MG63 (cell line): ENCODE measurements at places on chromosomes 1 and 21.

DNA sequence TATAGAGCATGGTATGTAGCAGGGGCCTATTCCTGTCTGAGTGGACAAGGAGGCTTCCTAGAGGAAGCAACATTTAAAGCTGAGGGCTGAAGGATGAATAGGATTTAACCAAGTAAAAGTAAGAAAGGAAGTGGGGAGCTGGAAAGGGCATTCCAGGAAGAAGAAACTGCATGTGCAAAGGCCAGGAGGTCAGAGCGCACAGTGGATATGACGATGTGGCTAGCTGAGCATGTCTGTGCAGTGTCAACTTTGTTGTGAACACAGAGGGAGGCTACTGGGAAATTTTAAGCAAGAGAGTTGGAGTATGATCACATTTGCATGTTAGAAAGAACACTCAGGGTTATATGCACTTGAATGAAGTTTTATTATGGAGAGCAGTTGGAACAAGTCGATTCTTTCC lies 28.6 kb upstream of the JUN start:
- DNase-seq: no peak

DNA sequence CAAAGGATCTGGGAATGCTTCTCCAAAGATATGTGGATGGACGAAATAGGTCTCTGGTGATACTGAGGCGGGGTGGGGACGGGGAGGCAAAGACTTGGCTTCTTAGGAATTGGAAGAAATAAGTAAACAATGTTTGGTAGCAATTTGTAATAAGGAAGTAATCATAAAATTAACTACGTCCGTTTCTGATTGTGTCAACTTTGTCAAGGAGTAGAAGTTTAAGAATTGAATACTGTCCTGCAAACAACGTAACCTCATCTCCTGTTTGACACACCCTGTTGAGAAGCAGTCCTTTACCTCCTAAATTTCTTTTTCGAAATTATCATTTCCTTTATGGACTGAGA lies 471 bp downstream of the POLR3C start:
- no peak for DNase-seq

DNA sequence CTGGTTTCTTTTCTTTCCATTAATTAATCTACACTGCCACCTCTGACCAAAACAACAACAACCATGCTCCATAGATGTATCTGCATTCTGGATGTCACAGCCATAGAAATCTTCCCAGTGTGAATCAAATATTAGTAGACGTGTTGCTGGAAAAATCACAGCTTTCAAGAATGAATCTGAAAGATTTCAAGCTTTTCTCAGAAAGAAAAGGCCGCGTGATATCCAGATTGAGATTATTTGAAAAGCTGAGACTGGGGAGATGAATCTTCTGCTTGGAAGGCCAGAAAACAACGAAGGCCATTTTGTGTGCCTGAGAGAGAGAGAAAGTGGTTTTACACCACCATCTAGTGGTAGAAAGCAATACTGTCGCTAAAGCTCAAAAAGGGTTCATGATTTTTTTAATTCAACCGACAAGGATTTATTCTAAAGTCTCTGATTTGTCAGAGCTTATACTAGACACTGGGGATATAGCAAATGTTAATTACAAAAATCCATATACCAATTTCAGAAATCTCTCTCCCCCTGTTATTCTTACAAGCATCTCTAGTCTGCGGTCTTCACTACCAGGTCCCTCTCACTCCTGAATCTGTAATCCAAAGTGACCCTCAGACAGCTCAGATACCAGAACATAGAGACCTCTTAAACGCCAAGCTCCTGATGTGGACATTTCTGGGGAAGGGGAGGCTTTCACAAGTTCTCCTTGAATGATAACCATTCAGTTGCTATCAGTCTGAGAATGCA lies 87.5 kb upstream of the SGIP1 start:
- no peak for DNase-seq

GRCh38 chr1:91383456-91383855 lies 21.2 kb downstream of the HFM1 start:
- DNase-seq: no peak

DNA sequence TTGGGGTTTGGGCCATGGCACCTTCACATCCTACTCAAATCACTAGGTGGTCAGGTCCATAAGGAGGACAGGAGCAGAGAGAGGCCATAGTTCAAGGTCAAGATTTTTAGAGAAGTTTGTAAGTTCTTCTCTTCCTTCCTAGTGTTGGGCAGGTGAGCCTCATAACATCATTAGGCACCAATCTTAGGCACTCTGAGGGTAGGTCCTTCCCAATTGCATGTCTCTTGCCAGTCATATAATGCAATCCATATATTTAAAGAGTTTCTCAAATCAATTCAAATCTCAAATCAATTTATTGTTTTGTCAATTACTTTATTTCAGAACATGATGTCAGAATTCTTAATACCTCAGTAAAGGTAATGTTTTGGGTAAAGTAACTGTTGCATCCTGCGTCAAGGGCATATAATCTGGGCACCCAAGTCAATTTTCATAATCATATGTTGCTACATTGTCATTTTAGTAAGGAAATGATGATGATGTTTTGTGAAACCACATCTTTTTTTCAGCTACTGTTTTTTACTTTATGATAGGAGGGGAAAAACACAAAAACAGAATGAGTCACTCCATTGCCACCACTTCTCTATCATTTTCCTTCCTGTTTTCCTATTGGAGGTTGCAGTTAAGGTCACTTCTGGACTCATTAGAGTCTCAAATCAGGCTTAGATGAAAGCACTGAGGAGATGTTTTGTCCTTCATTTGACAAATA lies 122.7 kb downstream of the UCHL5 start:
- DNase-seq: no peak

- no peak for DNase-seq
Measured at GRCh38 chr1:108597041-108597440, 37.1 kb downstream of the EEIG2 start.
